ENCODE measurements at places on chromosomes 4 and X.
A peak's percentile ranks its signal among the peaks of the same experiment; 100 is the strongest.

DNA sequence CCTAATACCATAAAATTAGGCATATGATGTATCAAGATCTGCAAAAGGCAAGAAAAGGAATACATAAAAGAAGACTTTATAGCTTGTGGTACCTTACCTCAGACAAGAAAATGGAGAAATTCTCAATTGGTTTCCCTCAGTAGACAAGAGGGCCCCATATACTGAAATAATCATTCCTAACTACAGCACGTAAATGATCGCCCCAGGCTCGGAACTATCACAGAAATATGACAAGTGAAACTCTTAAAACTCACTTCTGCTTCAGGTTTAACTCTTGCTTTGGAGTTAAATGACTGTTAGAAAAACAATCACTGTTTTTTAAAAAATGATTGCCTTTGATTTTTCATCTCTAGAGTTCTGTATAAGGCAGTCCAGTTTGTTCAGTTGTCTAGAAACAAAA, 38.6 kb upstream of the NAP1L5 start:
- DNase-seq = no peak

GRCh38 chr4:41880840-41881831, 54.1 kb upstream of the TMEM33 start:
- DNase-seq = no peak

DNA sequence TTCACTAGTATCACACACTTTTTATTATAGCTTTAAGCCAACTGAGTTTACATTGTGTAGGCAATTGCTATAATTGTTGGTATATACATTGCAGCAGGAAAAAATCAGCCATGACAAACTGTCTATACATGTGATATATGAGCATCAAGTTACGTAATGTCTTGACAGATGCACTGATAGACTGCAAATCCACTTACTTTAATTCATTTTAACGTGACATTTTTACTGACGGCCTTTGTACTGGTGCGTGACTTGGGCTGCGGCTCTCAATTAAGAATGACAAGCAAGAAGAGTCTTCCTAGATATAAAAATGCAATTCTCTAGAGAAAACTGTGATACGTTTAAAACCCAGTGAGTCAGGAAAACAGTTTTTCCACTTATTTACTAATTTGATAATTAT, 143.8 kb downstream of the ACTRT1 start:
- DNase-seq = no peak

- DNase-seq = no peak
Observed at GRCh38 chrX:142923201-142923600, 102.5 kb upstream of the SPANXN4 start.

GRCh38 chrX:48540028-48540375, 488 bp downstream of the TBC1D25 start:
- peak; percentile 53 for DNase-seq

- no peak for DNase-seq
Observed at GRCh38 chrX:72316408-72317110, 10.8 kb upstream of the CITED1 start.

DNA sequence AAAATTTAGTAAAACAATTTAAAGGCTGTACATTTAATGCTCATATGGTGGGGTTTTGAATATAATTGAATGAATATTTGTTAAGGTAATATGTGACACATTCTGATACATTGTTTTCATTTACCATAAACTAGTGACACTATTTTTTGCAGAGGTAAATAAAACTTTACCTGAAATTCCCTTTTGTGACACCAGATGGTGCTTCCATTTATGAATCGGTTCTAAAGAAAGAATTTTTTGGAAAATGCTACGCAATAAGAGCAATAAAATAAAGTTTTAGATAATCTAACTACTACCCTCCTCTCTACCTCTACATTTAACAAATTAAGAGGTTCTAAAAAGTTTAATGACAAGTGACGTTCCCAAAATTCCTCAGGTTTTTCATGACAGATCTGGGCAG, 448.9 kb downstream of the MAGEB5 start:
- no peak for DNase-seq

DNA sequence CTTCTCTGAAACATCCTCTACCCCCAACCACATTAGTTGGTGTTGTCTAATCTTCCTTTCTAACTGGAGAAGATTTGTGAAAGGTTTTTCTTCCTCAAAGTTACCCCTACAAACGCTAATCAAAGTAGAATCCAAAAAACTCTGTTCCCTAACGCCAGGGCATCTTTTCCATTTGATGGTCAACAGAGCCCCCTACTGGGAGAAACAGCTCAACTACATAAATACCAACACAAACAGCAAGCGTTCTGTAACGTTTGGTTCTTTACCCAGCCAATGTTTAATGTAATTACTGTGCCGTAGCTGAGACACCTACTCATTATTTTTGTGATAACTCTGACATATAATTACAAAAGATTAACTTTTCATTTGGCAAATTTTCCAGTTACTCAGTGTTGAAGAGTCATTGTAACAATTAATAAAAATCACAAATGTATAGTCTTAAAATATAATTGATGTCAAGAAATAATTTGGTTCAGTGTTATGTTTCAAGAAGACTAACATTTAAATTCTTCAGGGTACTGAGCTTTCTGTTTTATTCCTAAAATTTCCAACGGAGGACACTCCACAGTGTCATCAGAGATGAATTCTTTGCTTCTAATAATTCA, 94.9 kb upstream of the TBC1D9 start:
- DNase-seq = peak; percentile 49

GRCh38 chrX:53373307-53373706, 49.1 kb downstream of the SMC1A start:
- no peak for DNase-seq

GRCh38 chrX:11342673-11343072, 49.5 kb downstream of the AMELX start:
- DNase-seq = no peak
